GM23338 (cell line): ENCODE measurements at places on chromosomes 11 and 22. TPM values are rescaled to one million over a fixed set of nuclear protein-coding genes. Genes with fewer than 3 reads are reported as not detected.

The SHANK3 gene
- total RNA-seq: 4.9 and 5.1 TPM in 2 replicates

DNA sequence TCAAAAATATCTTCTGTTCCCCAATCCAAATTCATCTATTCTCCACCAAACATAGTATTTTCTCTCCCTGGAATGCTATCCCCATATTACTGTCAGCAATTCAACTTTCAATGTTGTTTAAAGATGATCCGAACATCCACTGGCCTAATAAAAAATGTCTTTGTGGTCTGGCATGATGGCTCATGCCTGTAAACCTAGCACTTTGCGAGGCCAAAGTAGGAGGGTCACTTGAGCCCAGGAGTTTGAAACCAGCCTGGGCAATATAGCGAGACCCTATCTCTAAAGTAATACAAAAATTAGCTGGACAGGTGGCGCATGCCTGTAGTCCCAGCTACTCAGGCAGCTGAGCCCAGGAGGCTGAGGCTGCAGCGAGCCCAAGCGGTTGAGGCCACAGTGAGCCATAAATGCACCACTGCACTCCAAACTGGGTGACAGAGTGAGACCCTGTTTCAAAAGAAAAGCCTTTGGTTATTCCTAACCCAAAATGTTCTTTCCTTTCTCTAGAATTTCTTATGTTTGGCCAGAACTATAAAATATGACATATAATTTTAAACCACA lies 29.8 kb downstream of the SIK3 start:
- no peak for DNase-seq

GRCh38 chr11:102220728-102221467 lies 96.4 kb upstream of the BIRC3 start:
- DNase-seq: no peak

The ALDH3B1 gene
- total RNA-seq: not detected in 2 replicates

The GAL3ST1 gene
- 9.2 and 13.3 TPM in 2 replicates for total RNA-seq

- DNase-seq: no peak
Measured at GRCh38 chr11:23976426-23976825, 520.4 kb upstream of the LUZP2 start.

The GRIA4 gene
- 45.5 and 71.1 TPM in 2 replicates for total RNA-seq

DNA sequence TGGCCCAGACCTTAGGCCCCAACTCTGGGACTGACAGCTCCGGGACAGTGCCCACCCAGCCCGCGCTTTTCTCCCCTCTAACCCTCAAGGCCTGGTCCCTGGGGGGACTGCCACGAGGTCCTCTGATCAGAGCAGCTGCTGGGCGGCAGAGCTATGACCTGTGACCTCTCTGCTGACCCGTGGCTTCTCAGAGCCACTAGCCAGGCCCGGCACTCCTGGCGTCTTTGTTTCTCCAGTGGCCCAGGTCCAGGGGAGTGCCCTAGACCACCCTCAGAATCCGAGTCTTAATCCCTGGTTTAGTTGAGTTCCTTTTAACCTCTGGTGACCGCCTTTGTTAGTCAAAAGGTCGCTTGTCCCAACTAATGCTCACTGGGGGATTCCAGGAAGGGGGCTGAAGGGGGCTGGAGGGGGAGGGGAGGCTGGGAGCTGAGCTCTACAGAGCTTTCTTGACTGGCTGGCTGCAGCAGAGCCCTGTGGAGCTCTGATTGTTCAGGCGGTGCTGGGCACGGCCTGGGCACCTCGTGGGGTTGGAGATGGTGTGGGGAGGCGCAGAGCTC lies 1.2 kb downstream of the FBLN1 start:
- DNase-seq: peak; percentile 80

GRCh38 chr11:12415342-12415966 lies 38.1 kb downstream of the PARVA start:
- DNase-seq: no peak

DNA sequence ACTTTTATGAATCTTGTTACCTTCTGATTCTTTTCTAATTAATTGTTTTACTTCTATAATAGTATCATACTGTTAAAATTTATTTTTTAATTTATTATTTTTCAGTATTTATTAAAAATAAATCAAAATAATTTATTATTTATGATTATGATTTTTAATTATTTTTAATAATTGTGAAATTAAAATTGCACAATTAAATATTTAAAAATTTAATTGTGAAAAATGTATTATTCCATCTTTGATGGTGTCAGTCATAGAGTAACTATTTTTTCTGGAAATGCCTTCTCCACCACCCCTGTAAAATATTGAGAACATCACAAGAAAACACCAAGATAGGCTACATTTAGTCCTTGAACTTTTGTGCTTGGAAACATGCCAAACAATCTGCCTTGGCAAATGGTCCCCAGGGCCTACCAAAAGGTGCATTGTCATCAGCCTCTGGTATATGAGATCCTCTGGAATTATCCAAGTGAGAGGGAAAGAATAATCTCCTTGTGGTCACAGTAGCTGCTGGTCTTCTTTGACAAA lies at the start of gene OR8H2:
TSS of gene OR8H2 (plus strand) at position 478 of the 528 bp plus-strand sequence. CDS start 1,356 bp downstream, outside the sequence.
- DNase-seq: no peak

- DNase-seq: no peak
Measured at GRCh38 chr11:101686514-101686913, 102.7 kb upstream of the TRPC6 start.

The ANGPTL5 gene
- total RNA-seq: not detected in 2 replicates

DNA sequence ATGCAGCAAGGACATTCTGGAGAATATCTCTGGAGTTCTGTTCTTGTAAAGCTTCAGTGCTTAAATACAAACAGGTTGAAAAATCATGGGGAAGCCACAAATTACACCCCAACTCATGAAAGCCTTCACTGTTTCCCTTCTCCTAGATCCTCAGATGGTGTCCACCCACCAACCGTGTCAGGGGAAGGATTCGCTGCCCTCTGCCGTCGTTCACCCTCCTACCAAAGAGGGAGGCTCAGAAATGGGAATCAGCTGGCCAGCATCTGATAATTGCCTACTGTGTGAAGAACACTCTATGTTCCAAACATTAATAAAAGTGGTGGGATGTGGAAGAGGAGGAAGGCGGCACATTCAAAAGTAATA lies 7.4 kb upstream of the HEPACAM start:
- DNase-seq: no peak

DNA sequence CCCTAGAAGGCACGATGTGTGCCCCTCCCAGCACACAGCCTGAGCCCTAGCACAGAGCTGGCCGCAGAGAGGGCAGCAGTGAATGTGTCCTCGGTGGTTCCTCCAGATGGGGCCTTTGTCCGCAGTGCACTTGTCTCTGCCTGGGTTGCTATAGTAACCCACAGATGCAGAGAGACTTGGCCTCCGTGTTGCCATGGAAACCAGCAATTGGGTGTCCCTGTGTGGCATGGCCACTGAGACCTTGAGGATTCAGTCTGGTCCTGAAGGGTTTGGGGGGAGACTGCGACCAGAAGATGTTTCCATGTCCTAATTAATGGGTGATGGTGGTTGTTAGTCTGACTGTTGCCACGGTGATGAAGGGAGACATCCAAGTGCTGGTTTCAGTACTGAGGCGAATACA lies 42.6 kb upstream of the TUB start:
- DNase-seq: peak; percentile 63

GRCh38 chr11:73143126-73143838 lies 1.2 kb upstream of the FCHSD2 start:
- no peak for DNase-seq
